ENCODE measurements at places on chromosomes 5 and 9.

- no peak for DNase-seq
Observed at GRCh38 chr9:35944173-35944572, 13.8 kb downstream of the OR2S2 start.

DNA sequence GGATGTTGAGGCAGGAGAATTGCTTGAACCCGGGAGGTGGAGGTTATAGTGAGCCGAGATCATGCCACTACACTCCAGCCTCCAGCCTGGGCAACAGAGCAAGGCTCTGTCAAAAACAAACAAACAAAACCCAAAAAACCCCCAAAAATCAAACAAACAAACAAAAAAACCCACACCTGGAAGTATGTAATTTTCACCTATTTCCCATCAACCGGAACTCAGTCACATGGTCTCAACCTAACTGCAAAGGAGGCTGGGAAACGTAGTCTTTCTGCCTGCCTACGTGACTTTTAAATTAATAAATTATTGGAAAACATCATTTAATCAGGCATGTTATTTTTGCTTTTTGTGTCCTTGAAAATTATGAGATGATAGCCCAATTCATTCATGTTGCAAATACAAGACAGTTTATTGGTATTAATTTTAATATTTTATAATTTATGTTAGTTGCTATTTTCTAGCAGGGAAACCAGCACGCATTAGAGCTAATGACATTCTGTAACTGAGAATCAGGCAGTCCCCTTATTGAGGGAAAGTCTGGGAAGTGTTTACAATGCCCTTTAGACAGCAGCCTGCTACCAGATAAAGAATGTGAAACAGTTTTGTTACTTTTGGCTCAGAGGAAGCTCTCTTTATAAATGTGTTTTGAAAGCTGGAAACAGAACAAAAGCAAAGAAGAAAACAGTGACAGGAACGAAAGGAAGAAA is 110.3 kb downstream of the NXNL2 start:
- DNase-seq = no peak

GRCh38 chr5:158458086-158458485 is 599.1 kb upstream of the CLINT1 start:
- no peak for DNase-seq

DNA sequence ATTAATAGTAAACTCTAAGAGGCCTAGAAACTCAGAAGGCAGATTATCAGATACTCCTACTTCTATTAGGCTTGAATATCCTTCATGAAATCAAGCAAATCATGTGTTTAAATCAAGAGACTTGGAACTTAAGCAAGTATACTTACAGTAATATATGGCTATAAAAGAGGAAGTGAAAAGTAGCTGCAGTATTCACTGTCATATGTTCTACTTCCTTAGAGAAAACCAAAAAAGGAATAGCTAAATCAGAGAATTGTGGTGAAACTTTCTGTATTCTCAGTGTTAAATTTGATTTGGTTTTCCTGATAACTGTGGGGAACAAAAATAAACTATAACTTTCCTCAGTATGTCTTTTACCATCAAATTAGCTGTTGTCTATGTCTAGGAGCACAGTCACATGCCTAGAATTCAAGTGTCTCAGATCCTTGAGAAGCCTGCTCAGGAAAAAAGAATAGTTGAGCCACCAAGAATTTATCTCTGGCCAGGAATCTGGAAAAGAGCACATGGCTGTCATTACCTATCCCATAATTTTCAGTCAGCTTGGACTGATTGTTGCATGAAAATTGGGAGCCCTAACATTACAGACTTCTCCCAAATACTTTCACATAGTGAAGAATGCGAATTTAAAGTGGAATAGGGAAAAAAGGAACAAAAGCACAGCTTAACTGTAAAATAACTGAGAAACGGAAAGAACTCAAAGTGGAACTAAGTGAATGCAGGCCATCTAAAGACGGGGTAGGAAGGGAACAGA is 1.7 kb downstream of the FKBP15 start:
- DNase-seq = no peak

GRCh38 chr5:76291305-76292077 is 111.6 kb upstream of the IQGAP2 start:
- no peak for DNase-seq

- DNase-seq = no peak
Observed at GRCh38 chr5:10376544-10376943, 23.0 kb downstream of the MARCHF6 start.

DNA sequence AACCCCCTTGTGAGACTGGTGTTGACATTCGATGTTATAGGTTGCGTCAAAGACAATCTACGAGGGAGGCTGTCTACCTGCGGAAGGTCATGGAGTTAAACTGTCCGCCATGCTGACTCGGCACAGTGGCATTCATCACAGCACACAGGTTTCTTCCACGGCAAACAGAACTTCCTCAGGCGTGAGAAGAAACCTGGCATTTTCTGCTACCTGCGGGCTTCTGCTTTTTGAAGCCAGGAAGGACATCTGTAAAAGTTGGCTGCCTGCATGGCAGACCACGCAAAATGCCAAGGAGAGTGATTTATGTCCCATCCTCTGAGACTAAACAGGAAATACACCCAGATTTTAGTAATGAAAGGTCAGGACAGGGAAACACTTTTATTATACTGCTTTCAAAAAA is 809.8 kb upstream of the NUDT12 start:
- DNase-seq = no peak

DNA sequence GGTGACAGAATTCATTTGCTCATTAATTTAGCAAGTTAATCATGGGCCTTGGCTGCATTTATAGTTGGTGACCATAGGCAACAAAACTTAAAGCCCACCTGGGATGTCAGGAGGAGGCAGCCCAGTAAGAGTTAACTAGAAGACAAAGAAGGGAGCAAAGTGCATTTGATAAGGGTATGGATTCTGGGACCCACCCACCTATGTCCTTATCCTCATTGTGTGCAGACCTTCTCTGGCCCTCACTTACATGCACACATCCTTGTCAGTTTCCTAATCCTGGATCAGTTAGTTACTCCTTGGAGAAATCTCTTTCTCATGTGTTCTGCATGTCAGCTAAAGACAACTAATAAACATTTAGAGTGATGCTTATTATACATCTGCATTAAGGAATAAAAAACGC is 24.6 kb downstream of the MEF2C start:
- no peak for DNase-seq

GRCh38 chr9:134676886-134677285 is 35.3 kb downstream of the COL5A1 start:
- DNase-seq = no peak

- DNase-seq = no peak
Observed at GRCh38 chr5:57437976-57438805, 44.4 kb downstream of the ACTBL2 start.

GRCh38 chr5:50447228-50447627 is 6.1 kb upstream of the EMB start:
- DNase-seq = no peak

DNA sequence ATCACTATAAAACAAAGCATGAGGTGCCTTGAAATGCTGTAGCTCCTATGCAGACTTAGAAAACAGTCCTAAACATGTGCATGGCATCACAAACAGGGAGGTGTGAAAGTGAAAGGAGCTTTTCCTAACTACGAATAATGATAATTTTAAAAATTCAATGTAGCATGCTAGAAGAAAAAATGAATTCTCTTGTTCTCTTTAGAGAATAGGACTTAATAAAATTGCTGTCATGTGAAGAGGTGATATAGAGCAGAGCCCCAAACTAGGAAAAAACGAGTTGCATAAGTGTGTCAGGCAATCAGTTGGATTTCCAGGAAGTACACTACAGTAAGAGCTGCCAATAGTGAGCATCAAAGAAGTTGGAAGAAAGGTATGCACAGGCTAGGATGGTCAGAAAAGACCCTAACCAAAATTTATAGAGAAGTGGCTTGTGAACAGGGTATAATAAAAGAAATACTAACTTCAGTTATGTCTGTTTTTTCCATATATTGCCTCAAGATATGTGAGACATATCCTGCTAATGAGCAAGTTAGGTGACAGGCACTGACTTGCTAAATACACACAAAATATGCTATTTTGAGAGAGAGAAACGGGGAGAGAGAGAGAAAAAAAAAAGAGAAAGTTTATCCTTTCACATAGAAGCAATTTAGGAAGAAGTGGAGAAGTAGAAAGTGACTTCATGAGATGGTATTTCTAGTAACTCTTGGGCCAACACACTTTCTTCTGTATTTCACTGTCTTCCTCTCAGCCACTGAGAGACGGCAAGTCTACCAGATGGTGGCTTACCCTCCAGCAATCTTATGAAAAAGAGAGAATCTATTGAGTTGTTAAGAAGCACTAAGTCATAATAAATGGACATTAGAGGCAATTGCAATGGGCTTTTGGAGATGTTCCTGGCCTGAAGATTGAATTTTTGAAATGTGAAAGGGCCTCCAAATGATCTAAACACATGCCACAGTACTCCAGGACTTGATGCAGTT is 18.0 kb downstream of the ITGA2 start:
- DNase-seq = no peak

- DNase-seq = no peak
Observed at GRCh38 chr5:140256726-140257125, 46.2 kb downstream of the PFDN1 start.

DNA sequence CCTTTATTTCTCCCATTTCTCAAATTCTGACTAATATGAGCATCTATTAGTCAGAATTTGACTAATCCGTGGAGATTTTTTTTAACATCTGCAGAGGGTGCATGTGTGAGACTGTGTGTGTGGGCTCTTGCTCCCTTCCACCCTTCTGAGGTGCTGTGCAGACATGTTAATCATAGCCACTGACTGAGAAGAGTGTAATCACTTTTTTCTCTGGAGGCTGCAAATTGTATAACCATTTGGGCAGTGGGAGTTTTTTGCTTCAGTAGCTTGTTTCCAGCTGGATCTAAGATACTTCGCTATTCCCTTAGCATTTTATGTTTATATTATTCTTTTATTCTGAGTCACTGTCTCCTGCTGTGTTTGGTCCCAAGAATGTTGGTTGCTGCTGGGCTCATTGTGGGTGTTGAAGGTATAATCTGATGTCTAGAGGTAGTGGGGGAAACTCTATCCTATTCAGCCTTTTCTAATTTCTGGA is 66.2 kb downstream of the ARHGEF28 start:
- DNase-seq = no peak

DNA sequence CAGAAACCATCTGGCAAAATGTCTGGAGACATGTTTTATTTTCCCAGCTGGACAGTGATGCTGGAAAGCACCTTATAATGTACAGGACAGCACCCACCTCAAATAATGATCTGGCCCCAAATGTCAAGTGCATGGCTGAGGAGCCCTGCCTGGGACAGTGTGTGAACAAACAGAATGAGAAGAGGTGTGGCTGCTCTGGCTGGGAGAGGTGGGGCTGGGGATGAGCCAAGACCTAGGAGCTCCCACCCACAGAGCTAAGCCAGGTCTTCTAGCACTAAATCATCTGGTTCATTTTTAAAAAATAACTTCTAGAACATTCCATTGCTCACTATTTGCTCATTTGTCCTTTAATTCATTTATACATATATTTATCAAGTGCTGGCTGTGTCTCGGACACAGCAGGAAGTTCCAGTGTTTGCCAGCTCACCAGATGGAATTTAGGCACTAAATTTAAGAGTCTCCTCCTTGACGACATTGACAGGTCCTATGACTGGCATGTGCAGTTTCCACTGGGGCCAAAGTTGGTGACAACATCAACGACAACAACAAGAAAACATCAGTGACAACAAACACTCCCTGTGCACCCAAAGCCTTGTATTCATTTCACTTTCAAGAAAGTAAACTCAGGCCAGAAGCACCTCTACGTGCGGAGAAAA is 59.1 kb downstream of the GTF3C4 start:
- no peak for DNase-seq

DNA sequence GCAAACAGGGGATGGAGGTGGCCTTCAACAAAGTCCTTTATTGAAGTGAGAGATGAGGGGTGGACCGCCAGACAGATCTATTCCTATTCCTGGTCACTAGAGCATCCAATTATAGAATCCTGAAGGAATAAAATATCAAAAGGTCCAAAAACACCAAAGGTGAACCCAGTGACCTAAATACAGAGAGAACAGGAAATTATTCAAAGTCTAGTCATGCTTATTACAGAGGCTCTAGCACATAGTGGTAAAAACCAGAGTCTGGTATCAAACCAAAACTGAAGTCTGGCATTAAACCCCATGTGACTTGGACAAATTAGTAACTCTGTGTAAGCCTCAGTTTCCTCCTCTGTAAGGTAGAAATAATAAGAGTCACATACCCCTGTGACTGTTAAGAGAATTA is 100.5 kb upstream of the SNX2 start:
- DNase-seq = no peak

DNA sequence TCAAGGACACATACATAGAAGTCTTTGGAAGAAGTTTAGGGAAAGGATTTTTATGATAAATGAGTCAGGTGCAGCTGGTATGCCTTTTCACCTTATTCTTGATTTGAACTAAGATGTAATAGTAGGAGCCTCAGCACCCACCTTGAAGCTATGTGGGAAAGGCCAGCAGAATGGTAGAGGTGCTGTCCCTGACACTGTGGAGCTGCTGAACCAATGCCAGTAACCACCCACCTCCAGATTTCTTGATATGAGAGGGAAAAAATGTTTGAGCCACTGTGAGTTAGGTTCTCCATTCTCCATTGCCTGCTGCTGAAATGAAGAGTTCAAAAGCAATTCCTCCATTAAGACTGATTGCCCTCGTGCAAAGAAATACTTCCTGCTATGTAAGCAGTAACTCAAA is 12.2 kb upstream of the HMGCR start:
- DNase-seq = no peak

GRCh38 chr5:139462586-139463276 is at the start of gene ECSCR:
ECSCR (minus strand) TSS chr5:139462743; CDS start chr5:139462670, 73 bp downstream.
- DNase-seq = no peak

- DNase-seq = no peak
Observed at GRCh38 chr5:172582940-172583339, 58.1 kb upstream of the NEURL1B start.

DNA sequence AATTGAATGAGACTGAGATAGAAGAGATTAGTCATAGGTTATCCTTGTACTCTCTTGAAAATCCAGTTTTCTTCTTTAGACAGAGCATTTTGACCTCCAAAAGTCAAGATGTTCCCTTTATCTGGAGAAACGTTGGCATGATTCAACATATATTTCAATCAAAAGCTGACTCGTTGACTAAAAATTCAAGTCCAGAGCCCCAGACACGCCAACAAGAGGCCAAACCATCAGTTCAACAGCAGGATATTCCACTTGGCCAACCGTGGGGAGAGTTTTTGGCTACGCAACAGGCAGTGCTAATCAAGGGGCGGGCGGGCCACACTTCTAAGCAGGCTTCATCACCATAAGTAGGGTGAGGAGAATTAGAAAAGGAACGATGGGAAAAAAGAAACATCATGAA is 119.1 kb downstream of the SLIT3 start:
- DNase-seq = no peak

DNA sequence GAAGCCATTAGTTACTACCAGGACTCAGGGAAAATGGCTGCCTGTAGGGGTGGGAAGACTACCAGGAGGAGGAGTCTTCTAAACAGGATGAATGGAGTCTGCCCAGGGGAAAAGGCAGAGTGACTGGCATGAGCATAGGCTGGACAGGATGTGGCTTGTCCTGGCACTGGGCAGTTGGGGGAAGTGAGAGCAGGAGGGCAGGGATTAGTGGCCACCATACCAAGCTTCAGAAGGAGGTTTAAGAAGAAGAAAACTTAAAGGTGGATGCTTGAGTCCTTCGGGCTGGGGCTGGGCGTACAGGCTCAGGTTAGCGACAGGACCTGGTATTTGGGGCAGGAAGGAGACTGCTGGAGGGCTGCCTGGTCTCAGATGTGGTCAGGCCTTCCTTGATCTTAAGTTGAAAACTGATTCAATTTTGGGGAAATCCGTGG is 5.0 kb upstream of the NSD1 start:
- DNase-seq = no peak

- DNase-seq = no peak
Observed at GRCh38 chr5:114089259-114089658, 272.6 kb upstream of the KCNN2 start.

Data from left renal pelvis (tissue), 4 donors.